CD4-positive, alpha-beta T cell treated with Interferon alpha-2 for 1 hour (primary cell): ENCODE measurements at places on chromosomes 3 and 15.

- no peak for DNase-seq
Measured at GRCh38 chr3:82329300-82329699, 567.9 kb upstream of the GBE1 start.

DNA sequence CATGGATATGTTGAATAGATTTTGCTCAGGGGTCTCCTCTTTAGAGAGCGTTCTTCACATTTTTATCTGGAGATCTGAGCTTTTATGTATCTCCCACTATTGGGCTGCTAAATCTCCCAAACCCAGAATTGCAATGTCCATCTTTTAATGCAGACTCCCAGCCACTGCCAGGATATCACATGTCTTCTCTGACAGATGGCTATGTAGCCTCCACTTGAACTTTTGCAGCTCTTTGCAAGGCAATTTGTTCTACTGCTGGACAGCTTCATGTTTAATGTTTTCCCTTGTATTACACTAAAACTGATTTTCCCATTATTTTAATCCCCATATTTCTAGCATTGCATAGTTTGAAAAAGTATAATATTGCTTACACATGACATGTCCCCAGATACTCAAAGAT is 177.2 kb downstream of the LPP start:
- no peak for DNase-seq

GRCh38 chr3:58288011-58288728 is 17.9 kb upstream of the RPP14 start:
- no peak for DNase-seq

DNA sequence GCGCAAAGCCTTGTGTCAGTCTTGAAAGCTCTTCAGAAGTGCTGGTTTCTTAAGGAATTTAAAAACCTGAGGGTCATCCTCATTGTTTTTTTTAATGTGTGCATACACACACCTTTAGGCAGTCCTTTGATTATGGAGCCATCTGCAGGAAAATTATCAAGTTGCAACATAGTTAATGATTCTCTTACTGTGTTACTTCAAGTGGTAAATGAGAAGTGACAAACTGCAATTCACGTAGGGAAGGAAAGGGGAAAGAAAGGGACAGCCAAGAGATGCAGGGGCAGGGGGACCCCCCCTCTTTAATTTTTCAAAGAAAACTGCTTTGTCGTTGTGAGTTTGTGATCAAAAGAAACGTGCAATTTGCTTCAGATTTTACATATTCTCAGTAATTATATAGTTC is 162.4 kb upstream of the CGNL1 start:
- peak; percentile 35 for DNase-seq

DNA sequence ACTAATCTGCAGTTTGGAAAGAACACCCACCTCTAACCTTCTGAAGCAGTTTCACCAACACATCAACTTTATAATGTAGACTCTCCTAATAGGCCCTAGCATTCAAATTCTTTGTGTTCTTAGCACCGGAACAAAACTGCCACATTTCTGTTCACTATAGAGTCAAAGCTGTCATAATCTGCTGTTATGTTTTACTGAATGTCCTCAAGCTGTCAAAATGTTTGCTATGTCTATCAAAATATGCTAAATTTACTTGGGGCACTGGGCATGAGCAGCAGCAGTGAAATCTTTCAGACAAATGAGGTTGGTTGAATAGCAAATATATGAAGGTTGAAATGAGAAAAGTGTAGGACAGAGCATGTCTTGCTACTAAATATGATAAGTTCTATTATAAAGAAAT is 1.9 kb downstream of the WDR49 start:
- DNase-seq: no peak

DNA sequence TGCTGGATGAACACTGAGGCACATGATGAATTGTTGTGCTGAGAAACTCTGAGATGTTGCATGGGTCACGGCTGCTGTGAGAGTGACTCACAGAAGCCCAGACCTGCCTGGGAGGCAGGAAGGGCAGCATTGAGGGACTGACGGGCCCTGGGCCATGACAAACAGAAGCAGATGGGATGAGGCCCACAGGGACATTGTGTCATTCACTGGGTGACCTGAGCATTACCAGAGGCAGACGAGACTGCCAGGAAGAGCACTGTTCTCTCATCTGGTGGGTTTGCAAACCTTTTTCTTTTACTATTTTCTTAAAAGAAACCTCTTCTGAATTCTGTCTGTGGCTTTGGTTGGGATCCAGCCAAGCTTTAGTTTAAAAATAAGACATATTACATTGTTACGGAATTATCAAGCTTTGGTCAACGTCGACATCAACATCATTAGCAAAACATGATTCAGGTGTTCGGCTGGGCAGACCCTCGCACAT is 67.8 kb downstream of the BDH1 start:
- no peak for DNase-seq

DNA sequence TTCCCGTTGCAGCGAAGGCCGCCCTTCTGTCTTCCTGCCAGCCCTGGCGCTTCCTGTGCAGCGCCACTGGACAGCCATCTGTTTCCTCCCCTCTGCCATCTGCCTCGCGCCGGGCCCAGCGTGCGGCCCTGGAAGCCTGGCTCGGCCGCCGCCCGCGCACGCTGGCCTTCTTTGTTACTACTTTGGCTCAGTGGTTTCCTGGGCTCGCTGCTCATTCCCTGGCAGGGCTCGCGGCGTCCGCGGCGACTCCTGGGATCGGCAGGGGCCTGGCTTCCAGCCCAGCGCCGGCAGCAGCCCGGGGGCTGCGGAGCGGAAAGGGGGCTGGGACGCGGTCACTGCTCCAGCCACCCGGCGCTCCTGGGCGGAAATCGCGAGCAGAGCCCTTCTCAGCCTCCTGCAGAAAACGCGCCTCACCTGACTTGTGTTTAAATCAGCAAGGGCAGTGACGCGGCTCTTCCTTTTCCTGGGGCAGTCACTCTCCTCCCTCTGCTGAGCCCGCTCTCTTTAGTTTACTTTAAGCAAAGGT is 10.0 kb downstream of the CMTM7 start:
- DNase-seq: peak; percentile 70

DNA sequence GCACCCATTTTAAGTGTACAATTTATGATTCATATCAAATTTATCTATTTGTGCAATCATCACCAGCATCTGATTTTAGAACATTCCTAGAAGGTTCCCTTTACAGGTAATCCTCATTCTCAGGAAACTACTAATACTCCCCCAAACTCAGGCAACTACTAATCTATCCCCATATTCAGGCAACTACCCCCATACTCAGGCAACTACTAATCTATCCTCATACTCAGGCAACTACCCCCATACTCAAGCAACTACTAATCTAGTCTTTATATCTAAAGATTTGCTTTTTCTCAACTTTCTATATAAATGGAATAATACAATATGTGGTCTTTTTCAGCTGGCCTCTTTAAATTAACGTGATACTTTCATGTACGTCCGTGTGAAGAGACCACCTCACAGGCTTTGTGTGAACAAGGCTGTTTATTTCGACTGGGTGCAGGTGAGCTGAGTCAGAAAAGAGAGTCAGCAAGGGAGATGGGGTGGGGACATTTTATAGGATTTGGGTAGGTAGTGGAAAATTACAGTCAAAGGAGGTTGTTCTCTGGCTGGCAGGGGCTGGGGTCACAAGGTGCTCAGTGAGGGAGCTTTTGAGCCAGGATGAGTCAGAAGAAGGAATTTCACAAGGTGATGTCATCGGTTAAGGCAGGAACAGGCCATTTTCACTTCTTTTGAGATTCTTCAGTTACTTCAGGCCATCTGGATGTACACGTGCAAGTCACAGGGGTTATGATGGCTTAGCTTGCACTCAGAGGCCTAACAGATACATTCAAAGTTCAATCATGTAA is 1444.5 kb upstream of the CADM2 start:
- no peak for DNase-seq

DNA sequence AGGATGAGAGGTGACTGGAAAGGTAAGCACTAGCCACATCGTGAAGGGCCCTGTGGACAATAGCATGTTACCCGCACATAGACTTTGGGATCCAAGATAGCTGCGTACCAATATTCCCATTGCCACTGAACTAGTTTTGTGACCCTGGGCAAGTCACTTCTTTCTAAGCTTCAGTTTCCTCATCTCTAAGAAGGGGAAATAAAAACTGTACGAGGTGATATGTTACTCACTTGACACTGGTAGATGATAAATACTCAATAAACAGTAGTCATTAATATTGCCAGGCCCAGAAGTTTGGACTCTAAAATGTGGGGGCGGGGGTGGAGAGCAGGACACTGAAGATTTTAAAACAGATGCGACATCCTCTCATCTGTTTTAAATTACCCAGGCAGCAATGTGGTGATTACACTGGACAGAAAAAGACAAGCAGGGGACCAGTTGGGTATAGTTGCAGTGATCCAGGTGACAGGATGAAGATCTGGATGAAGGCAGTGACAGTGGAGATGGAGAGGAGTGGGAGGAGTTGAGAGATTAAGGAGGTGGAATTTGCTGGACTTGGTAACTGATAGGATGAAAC is 2.5 kb downstream of the ATG7 start:
- DNase-seq: no peak

GRCh38 chr3:190886945-190887344 is 24.5 kb upstream of the GMNC start:
- DNase-seq: no peak

GRCh38 chr3:42830437-42831320 is 21.4 kb downstream of the ACKR2 start:
- DNase-seq: peak; percentile 7

DNA sequence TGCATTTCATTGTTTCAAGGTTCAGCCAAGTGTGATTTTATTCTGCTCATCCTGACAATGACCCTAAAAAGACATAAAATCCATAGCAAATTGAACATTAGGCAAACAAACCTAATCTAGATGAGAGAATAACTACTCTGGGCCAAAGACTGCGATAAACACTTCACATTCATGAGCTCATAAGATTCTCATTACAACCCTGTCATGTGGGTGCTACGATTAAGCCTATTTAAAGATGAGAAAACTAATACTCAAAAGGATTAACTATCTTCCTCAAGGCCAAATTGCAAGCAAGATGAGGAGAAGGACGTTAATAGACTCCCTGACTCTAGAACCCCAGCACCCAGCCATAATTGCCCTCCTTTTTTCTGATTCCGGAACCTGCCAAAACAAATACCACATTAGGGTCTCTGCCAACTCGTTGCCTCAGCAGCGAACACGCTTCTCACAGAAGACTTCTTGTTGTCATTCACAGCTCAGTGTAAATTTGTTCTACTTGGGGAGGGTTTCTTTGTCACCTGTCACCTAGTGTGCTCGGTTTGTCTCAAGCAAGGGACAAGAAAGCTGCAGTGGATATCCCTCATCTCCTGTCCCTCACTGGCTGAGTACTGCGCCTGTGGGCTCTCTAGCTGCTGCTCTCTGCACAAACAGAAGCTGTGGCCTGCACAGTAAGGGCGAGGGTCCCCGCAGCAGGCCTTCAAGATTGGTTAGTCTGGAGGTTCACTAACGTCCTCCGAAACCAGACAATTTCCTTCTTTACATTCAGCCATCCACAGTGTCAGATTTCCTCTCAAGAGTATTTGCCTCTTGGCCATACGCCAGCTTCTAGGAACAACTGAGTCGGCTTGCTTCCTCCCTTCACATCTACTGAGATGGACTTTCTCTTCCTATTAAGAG is 200.0 kb upstream of the UBE2E2 start:
- DNase-seq: no peak

DNA sequence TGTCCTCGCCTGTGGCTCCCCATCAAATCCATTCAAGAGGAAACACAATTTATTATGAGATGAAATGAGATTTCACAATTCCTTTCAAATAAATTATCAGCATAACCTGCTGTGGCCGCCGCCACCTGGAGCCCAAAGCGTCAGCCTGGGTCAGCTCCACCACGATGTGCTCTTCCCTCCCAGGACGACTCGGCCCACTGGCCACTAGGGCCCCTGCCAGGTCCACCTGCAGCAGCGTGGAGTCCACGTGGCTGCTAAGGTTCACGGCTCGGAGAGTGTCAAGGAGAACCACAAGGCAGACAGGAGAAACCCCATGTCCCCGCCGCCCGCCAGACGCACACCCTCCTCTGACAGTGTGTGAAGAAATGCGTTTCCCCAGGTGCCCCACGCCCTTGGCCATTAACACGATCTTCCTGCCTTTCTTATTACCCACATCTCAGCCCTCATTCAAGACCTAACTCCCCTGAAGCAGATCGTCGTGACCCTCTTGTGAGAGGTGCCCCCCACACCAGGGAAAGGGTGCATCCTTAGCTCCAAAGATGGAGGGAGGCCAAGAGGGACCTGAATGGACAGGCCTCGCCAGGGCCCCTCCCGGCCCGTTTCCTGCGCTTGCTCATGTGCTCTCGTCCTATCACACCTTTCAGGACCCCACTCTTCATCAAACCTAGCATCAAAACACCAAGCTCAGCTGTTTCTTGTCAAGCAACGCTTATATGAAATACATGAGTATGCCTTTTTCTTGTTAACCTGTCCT is 80.6 kb downstream of the OCA2 start:
- no peak for DNase-seq

GRCh38 chr3:105907777-105908176 is 39.0 kb upstream of the CBLB start:
- no peak for DNase-seq

DNA sequence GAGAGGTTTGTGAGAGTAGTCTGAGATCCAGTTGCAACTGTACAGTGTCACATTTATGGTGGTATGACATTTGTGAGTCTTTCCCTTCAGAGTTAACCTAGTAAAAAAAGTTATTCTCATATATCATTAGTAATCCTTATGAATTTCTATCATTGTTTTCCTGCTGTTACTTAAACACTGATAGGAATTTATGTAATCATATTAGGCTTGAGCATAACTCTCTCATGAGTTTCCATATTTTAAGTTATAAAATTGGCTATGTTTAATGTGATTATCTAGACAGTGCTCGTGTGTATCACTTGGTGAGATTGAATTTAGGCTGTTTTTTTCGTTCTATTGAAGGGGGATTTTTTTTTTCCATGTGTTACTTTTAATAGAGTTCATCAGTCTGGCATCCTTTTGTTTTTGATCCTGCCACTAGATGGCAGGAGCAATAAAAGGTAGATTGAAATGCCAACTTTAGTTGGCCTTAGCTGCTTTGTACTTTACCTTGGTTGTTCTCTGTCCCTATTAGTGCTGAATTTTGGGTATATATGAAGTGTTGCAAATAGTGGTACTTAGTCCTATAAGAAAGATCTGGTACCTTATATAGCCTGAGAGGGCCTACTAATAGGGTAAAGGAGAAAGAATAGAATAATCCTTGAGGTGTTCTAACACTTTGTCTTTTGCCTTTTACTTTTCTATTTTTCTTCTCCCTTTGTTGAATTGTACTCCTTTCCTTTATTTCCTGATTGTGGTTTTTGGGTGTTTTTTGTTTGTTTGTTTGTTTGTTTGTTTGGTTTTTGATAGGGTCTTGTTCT is 17.9 kb downstream of the STT3B start:
- no peak for DNase-seq

GRCh38 chr15:76517910-76518309 is 181.3 kb downstream of the ISL2 start:
- DNase-seq: no peak

- DNase-seq: peak; percentile 34
Measured at GRCh38 chr15:28974142-28974541, 88.4 kb downstream of the APBA2 start.

DNA sequence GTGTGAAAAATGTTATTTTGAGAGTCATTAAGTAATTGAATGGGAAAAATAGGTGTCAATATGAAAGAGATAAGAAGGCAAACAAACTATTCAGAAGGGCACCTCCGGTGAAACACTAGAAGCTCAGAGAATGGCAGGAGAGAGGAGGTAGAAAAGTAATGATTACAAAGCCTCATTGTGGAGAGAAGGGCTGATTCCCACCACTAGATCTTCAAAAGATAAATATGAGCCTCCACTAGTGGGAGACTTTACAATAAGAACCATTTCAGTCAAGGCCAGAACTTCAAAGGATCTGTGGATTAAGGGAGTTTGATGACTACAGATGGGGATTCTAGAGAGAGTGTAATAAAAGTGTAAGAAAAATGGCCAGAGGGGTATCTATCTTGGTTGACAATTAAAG is 535.6 kb downstream of the NLGN1 start:
- no peak for DNase-seq
